ENCODE measurements at places on chromosomes 13 and 19. TPM values are rescaled to one million over a fixed set of nuclear protein-coding genes. Genes with fewer than 3 reads are reported as not detected.

The OVOL3 gene
- total RNA-seq = not detected

GRCh38 chr19:38793177-38793576 is 4.2 kb downstream of the LGALS7B start:
- ATAC-seq = no peak

- ATAC-seq = no peak
Observed at GRCh38 chr19:34075661-34076091, 96.6 kb upstream of the LSM14A start.

DNA sequence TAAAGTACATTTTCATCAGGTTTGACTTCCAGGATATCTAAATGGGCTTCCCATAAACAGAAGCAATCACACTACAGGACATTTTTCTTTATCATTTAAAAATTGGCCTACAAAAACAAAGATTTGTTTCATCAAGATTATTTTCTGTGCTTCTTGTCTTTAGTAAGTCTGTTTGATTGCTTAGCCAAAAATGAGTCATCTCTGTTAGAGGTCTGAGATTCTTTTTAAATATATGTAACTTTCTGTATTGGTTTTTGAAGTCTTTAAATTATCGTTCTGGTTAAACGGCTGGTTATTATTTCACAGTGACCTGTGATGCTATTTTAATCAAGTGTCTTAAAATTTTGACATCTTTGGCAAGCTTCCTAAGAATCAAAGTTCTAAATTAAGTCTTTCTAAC is 62.7 kb downstream of the SLITRK1 start:
- ATAC-seq = no peak

- no peak for ATAC-seq
Observed at GRCh38 chr13:72097568-72097967, 230.6 kb upstream of the DACH1 start.

GRCh38 chr19:14058182-14059092 is 3.4 kb downstream of the PALM3 start:
- no peak for ATAC-seq

GRCh38 chr13:113150550-113151365 is 7.7 kb upstream of the PROZ start:
- ATAC-seq = no peak

DNA sequence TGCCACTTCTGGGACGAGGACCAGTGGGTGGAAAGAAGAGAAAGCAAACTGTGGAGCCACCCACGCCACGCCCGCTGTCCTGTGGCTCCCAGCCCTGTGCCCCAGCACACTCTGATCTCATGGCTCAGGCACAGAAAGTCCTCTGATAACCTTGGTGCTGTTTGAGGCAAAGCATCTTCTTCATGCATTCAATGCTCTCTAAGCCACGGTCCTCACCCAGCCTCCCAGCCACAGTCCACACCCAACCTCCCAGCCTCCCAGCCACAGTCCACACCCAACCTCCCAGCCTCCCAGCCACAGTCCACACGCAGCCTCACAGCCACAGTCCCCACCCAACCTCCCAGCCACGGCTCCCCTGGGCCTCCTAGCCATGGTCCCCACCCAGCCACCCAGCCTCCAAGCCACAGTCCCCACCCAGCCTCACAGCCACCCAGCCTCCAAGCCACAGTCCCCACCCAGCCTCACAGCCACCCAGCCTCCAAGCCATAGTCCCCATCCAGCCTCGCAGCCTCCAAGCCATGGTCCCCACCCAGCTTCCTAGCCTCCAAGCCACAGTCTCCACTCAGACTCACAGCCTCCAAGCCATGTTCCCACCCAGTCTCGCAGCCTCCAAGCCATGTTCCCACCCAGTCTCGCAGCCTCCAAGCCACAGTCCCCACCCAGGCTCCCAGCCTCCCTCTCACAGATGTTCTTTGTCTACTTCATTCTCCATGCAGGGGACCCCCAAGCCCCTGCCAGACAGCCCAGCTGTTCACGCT is 74.9 kb downstream of the SOX1 start:
- no peak for ATAC-seq

DNA sequence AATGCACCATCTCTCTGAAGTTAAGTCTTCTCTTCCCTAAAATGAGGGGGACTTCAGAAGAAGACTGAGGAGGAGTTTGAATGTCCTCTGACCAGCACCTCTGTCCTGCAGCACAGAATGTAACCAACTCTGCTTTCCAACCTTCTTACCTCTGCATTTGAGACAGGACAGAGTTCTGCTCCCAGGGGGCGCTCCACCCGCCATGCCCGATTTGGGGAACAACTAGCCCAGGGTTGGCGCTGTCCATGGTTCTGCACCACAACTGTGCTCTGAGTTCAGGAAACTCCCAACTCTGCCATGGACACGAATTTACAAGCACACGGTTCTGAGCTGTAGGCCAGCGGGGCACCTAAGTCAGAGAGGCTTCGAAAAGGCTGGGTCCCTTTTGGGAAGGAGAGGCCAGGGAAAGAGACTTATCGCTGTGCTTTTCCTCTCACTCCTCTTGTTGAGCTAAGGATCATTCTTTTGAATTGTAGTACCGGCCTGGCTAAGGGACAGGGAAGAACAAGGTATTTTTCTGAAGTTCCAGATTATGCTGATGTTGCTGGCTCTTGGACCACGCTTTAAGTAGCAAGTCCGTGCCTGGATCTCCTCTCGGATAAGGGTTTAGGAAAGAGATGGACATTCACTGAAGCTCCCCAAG is 22.2 kb downstream of the SIGLEC5 start:
- peak; percentile 24 for ATAC-seq

DNA sequence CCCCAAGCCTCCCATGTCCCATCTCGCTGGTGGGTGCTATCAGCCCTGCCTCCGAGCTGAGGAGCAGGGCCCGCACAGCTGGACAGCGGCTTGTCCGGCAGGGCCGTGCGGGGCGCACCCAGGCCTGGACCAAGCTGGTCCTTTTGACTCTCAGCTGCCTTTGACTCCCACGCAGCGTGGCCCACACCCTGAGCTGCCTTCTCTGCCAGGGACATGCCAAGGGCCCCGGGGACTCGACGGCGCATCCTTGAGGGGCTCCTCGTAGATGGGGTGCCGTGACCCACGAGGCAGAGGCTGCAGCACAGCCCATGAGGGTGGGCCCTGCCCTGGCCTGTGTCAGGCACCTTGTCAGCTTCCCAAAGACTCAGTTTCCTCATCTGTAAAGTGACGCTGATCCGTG is 38.8 kb upstream of the F7 start:
- ATAC-seq = no peak

GRCh38 chr19:290372-291005 is 714 bp downstream of the PLPP2 start:
- ATAC-seq = peak; percentile 44

- ATAC-seq = no peak
Observed at GRCh38 chr19:5951338-5951861, 26.5 kb downstream of the RANBP3 start.

GRCh38 chr13:45784755-45785675 is 66.5 kb downstream of the SIAH3 start:
- ATAC-seq = peak; percentile 54

The OCEL1 gene
- 17.6 TPM for total RNA-seq

The SMIM17 gene
- total RNA-seq = not detected

- peak; percentile 72 for ATAC-seq
Observed at GRCh38 chr19:35090506-35091214, 25.0 kb upstream of the FXYD3 start.

DNA sequence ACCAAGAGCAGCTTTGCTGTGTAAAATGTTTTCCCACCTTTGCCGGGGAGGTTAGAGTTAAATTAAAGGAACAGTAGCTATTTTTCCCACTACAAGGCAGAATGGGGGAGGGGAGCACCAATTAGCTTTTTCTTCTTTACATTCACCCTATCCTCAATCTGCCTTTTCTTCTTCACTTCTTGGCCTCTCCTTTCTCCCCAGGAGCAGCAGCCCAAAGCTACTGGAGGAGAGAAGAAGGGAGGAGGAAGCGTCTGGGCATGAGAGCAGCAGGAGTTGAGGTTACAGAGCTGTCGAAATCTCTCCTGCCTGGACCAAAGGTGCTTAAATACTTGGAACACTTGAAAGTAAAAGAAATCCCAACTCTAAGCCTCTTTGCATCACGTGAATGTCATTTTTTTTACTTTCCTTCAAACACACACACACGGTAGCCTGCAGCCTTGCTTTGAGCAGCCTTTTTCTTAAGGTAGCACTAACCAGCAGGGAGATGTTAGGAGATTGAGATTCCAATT is 39.0 kb upstream of the WASF3 start:
- ATAC-seq = no peak

GRCh38 chr19:23823952-23824389 is 65.3 kb upstream of the ZNF681 start:
- peak; percentile 60 for ATAC-seq

Measured in activated T-helper 17 cell treated with anti-CD3 and anti-CD28 coated beads, Interleukin-2, amount 50 U/mL, for 72 hours (primary cell).